ENCODE measurements at places on chromosomes 5 and 9.
A peak's percentile ranks its signal among the peaks of the same experiment; 100 is the strongest.

- no peak for DNase-seq
Observed at GRCh38 chr9:106697750-106698502, 165.0 kb upstream of the ZNF462 start.

DNA sequence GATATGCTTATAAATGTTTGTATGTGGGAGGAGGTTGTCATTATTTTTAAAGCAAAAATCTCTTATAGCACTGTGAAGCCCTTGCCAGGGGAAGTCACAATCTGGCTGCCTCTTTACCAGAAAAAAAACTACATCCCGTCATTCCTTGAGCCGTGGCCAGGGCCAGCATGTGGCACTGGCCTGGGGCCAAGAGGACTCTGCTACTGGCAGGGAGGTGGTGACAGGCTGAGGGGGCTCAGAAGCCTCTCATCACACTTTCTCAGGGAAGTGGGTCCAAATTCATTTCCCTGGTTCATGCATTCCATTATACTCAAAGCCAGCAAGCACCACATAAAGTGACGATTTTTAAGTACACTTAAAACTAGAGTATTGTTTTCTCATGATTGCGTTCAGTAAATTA lies 457.3 kb downstream of the ZNF608 start:
- DNase-seq: no peak

- no peak for DNase-seq
Observed at GRCh38 chr5:31124026-31124425, 69.5 kb upstream of the CDH6 start.

DNA sequence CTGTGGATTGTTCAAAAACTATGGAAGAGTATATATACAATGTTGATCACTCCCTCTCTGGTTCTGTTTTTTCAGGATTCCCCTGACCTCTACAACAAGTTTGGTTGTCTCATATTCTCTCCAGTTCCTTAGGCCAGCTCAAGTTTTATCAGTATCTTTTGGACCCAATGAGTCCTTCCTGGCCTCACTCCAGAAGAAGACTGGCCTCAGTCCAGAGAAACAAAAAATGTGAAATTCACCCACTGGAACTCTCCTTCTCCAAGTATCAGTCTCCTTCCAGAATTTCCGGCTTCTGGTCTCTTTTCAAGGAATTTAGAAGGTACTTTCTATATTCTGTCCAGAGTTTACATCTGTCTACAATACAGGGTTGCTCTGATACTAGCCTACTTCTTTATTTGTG lies 537.8 kb upstream of the FTMT start:
- DNase-seq: no peak

DNA sequence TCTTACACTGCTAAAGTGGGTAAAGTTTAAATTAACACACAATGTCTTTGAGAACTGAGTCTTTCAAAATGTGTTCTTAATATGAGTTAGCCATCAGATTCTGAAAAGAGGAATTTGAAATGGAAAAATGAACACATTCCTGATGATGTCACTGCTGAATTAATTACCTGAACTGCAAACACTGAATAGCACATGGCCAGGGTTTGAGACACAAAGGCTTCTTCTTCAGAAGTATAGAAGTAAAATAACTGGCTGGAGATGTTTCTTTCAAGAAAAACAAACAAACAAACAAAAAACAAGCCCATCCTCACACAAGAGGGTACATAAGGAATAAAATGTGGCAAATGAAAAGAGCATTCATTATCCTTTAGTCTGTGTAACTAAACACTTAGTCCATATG lies 7.1 kb downstream of the GLIS3 start:
- DNase-seq: peak; percentile 32

- DNase-seq: no peak
Observed at GRCh38 chr5:60026161-60026560, 132.6 kb upstream of the PDE4D start.

- DNase-seq: no peak
Observed at GRCh38 chr5:172606156-172606785, 34.8 kb upstream of the NEURL1B start.

DNA sequence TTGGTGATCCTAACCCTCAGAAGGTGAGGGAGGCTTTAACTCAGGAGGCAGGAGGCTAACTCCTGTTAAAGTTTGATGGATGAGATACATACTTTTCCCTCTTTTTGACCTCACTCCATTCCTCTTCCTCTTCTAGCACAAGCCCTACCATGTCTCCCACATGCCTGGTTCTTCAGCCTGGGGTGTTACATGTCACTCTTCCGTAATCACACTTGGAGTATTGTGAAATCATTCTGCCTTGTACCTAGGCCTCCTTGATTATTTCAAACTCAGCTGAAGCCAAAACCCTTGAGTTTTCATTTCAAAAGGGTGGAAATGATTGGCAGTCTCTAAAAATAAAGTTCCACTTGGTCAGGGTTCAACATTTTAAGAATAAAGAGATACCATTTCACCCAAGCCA lies 1.8 kb downstream of the PLAC8L1 start:
- peak; percentile 21 for DNase-seq

DNA sequence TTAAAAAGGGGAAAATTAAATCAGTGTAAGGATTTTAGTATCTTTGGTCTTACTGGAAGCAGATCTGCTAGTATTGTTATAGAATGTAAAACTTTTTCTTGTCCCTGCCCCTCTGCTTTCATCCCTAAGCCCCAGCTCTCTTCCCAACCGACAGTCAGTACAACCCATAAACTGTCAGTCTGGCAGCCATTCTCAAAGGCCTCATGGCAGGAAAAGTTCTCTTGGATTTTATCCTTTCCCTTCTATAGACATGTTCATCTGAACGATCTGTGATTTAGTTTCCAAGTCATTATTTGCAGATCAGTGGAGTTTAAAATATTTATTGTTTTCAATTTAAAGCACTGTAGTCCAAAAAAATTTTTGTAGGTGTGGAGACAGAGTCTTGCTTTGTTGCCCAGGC lies 39.2 kb downstream of the ARRDC3 start:
- no peak for DNase-seq
